ENCODE measurements at places on chromosomes 12 and 14. TPM values are rescaled to one million over a fixed set of nuclear protein-coding genes. Genes with fewer than 3 reads are reported as not detected.

DNA sequence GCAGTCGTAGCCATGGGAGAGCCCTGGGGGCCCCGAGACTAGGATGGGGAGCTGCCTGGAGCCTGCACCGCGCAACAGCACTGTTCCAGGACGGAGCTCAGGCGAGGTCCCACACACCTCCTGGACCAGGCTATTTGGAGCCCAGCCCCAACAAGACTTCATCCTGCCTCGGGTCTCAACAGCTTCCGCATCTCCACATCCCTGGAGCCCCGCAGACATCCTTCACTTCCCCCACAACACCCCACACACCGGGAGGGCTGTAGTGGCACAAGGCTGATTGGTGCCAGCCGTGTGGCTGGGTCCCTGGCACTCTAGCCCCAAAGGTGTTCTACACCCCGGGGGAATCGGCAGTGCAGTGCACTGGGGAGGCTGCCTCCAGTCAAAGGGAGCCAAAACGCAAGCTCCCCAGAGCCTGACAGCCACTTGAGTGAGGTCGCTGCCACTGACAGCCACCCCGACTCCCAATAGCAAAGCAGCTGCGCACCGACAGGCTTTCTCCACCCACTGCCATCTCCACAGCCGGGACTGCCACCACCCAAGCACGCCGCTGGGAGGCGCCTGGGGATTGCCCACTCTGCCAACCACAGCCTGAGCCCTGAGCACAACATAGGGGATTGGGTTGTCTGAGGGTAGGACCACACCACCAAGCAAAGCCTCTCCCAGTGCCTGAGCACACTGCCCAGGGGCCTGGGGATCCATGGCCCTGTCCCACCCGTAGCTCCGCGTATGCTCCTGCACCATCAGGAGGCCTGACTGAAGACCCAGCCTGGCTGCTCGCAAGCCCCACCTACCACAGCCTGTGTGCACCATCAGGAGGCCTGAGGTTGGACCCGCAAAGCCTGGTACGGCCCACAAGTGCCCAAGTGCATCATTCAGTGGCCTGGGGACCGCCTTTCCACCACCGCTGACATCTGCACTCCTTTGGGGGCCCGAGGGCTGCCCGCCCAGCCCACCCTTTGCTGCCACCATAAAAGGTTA lies 13.2 kb upstream of the KLRF1 start:
- DNase-seq: peak; percentile 26

GRCh38 chr12:83933615-83934014 lies 979.0 kb downstream of the SLC6A15 start:
- DNase-seq: no peak

The LMNTD1 gene
- total RNA-seq: 0.38 TPM

GRCh38 chr14:64574371-64575107 lies 24.8 kb downstream of the PPP1R36 start:
- no peak for DNase-seq

The WASHC3 gene
- 11.8 TPM for total RNA-seq

DNA sequence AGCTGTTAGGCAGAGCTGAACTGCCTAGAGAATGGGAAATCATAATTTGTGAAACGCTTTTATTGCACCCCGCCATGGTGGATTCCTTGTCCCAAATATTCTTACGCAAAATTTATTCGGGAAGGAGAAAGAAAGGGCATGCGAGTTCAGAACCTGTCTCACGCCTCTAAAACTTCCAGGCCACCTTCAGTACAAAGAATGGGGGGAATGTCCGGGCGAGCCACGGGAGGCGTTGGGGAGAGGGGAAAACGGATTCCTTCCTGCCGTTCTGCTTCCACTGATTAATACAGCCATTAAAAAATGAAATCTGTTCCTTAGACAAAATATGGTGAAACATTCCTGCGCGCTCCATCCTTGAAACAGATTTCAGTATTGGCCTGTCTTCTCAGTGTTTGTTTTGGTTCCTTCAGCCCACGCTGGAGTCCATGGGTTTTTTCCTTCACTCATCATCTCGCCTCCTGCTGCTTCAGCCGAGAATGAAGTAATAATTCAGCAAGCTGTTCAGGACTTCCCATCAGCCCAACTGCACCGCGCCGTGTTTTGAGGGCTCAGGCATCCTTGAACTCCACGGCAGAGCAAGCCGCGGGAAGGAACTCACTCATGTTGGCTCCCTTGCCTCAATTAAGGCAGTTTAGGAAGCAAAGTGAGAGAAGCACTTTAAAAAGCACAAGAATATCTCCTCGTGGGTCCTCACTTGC lies 47.7 kb upstream of the CDKN3 start:
- DNase-seq: no peak

GRCh38 chr12:121511916-121512315 lies 68.9 kb downstream of the KDM2B start:
- no peak for DNase-seq

GRCh38 chr12:6941267-6941666 lies 2.3 kb upstream of the RNU7-1 start:
- DNase-seq: no peak

DNA sequence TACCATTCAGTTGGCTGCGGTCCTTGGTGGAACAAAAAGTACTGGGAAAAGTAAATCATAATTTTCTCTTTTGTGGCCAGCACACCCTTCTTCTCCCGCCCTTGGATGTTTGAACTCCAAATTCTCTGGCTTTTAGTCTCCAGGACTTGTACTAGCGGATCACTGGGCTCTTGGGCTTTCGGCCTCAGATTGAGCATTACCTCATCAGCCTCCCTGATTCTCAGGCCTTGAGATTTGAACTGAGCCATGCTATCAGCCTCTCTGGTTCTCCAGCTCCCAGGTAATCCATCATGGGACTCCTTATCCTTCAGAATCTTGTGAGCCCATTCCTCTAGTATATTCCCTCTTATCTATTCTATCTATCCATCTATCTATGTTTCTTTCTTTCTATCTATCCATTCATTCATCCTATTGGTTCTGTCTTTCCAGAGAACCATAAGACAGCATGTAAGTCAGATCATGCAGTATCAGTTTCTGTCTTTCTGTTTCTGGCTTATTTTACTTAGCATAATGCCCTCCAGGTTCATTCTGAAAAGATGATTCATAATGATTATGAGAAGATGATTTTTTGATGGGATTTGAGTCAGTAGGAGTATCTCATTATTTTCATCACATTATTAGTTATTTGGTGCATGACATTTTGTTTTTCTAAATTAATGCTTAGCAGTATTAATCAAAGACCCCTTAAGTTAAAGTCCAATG lies 814.9 kb downstream of the LRFN5 start:
- DNase-seq: no peak

- DNase-seq: no peak
Measured at GRCh38 chr12:109309381-109310246, 530 bp upstream of the FOXN4 start.

DNA sequence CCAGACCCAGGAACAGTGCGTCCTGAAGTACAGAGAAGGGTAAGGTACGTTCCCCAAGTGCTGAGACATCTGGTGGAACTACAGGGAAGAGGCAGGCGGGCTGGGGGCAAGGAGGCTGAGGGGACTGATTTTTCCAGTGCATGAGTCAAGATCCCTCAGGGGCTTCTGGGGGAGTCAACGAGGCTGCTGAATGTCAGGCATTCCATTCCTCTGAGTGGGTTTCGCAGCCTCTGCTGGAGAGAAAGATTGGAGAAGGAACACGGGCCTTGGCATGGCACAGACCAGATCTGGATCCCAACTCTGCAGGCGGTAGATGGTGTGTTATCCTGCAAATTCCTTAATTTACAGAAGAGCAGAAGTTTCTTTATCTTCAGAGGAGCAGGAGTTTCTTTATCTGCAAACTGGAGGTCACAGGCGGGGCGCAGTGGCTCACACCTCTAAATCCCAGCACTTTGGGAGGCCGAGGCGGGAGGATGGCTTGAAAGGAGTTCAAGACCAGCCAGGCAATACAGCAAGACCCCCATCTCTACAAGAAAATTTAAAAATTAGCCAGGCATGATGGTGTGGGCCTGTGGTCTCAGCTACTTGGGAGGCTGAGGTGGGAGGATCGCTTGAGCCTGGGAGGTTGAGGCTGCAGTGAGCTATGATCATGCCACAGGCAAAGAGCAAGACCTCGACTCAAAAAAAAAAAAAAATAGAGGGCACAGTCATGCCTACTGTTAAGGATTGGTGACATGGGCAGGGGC lies 132.6 kb upstream of the MAP1LC3B2 start:
- no peak for DNase-seq

- no peak for DNase-seq
Measured at GRCh38 chr14:59619061-59619460, 42.4 kb upstream of the CCDC175 start.

The CCDC196 gene
- not detected for total RNA-seq

- DNase-seq: no peak
Measured at GRCh38 chr14:59359431-59360124, 105.6 kb downstream of the GPR135 start.

- no peak for DNase-seq
Measured at GRCh38 chr14:58633831-58634230, 3.9 kb upstream of the DACT1 start.

- DNase-seq: no peak
Measured at GRCh38 chr14:104001003-104001402, 58.7 kb upstream of the RD3L start.

- DNase-seq: no peak
Measured at GRCh38 chr12:102023343-102023930, 38.4 kb downstream of the WASHC3 start.
